Central memory CD4-positive, alpha-beta T cell (primary cell): ENCODE measurements at places on chromosomes 3 and 15.

- no peak for DNase-seq
These were observed 8.6 kb upstream of the SST start for GRCh38 chr3:187678726-187679268.

DNA sequence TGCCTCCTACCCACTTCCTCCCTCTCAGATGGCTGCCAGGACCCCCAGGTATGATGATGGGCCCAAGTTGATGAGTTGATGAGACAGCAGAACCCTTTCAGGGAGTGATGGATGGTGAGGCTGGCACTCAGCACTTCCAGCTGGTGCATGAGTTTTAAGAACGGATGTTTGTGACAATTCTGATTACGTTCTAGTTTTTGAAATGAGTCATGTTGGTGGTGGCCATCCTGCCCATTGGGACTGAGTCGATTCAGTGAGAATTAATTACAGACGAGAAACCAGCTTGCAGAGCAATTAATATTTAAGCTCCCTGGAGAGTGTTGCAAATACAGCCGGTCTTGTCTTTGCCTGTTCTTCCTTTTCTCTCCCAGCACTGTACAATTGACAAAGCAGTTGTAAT lies 56.9 kb upstream of the NR2C2 start:
- no peak for DNase-seq

- no peak for DNase-seq
These were observed 258.4 kb downstream of the CHL1 start for GRCh38 chr3:454986-455385.

GRCh38 chr15:39025881-39026280 lies 461.3 kb upstream of the RASGRP1 start:
- no peak for DNase-seq

- no peak for DNase-seq
These were observed 223.6 kb downstream of the WDR72 start for GRCh38 chr15:53535886-53536285.

DNA sequence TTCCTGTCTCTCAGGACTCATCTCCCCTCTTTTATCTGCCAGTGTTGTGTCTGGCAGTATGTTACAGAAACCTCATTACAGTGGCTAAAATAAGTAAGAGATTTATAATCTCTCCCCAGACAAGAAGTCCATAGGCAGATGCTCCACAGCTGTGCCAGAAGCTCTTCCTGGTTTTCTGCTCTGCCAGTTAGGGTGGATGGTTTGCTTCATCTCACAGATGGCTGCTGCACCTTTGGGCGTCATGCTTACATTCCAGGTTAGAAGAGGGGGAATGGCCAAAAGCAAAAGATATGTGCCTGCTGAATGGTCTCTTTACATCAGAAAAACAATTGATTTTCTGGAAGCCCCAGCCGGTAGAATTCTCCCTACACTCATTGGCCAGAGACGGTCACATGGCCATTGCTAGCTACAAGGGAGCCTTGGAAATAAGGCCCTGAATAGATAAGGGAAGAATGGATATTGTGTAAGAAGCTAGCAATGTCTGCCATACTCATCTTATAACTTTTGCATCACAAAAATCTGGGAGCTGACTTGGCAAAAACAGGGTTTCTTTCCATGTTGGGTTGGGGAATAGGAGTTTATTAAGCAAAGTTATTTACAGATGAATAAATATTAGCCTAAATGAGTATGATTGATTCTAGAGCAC lies 91.1 kb downstream of the PDCD6IP start:
- DNase-seq: no peak

- DNase-seq: no peak
These were observed 136.9 kb downstream of the SATB1 start for GRCh38 chr3:18288243-18288642.

DNA sequence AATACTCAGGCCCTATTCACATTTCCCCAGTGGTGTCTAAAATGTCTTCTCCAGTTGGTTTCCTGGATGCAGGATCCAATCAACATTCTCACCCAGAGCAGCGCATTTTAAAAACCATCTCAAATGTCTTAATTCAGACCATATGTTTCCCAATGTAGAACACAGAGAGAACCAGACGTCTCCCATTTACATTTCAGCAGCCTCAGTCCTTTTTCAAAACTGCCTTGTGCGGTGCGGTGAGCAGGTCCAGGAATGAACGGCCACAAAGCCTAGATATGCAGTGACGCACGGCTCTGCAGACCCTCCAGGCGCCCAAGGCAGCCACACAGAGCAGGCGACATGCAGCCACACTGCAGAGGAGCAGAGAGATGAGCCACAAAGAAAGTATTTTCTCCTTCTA lies 66.1 kb upstream of the MEX3B start:
- DNase-seq: no peak

- DNase-seq: no peak
These were observed 67.7 kb downstream of the FOXP1 start for GRCh38 chr3:71515636-71516365.

DNA sequence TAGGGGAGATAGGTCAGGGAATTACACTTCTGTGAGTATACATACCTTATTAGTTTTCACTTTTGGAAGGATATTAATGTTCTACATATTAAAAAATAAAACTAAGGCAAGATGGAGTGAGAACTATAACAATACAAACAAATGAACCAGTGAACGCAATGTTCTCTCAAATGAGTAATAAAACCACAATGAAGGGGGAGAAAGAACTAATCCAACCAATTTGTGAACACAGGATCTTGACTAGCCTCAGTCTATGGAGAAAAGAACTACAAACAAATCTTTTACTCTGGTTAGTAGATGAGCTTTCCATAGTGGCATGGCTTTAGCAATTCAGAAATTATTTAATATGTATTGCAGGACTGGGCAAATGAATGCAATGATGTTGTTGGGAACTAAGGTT lies 26.9 kb upstream of the ATOSA start:
- DNase-seq: no peak

DNA sequence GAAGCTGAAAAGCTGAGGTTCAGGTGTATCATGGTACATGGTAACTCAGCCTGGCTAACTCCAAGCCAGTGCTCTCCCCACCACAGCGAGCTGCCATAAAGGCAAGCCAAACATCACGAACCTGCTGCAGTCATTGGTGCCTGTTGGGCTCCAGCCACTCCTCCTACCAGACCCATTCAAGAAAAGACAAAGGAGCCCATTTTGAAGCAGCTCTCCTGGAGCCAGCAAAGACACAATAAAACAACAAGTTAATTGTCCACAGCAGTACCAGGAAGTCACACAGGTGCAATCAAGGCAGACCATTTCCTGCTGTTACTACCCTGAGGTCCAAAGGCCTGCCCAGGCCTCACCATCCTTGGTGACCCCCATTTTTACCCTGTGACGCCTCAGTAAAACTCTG lies 77.6 kb downstream of the DAPK2 start:
- no peak for DNase-seq

DNA sequence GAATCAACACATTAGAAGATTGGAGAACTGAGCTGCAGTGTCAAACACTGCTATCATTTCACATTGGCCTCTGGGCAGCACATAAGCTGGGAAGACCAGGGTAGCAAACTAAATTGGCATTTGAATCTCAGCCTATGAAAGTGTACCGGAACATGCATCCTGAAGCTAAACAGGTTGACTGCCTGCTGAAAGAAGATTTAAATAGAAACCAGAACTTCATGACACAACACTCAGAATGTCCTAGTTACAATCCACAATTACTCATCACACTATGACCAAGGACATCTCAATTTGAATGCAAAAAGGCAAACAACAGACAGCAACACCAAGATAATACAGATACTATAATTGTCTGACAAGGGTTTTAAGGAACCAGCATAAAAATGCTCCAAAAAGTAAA lies 26.2 kb downstream of the TM2D3 start:
- no peak for DNase-seq

GRCh38 chr3:150850191-150850590 lies 55.0 kb downstream of the MINDY4B start:
- DNase-seq: no peak

DNA sequence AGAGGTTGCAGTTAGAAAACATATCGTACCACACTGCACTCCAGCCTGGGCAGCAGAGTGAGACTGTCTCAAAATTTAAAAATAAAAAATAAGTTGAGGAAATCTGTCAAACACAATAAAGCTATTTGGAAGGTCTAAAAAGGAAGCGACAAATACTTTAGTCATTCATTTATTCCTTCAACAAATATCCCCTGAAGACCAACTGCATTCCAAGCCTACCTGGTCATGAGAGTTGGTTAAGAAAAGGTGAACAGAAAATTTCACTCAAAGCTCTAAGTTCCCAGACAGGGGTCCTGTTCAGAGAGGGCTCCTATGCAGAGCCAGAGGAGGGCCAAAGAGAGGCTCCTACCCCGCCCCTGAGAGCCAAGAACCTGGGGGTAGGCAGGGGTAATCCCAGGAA lies 15.4 kb upstream of the PRKAR2A start:
- no peak for DNase-seq

GRCh38 chr3:126083138-126083445 lies 832 bp downstream of the SLC41A3 start:
- no peak for DNase-seq

- DNase-seq: no peak
These were observed 26.9 kb upstream of the MYO1E start for GRCh38 chr15:59399465-59400102.

GRCh38 chr3:23052208-23052607 lies 150.9 kb upstream of the UBE2E2 start:
- DNase-seq: no peak
